ENCODE measurements at places on chromosomes 6 and 20.

- no peak for DNase-seq
These were observed 193.0 kb downstream of the GJA10 start for GRCh38 chr6:90087106-90087833.

DNA sequence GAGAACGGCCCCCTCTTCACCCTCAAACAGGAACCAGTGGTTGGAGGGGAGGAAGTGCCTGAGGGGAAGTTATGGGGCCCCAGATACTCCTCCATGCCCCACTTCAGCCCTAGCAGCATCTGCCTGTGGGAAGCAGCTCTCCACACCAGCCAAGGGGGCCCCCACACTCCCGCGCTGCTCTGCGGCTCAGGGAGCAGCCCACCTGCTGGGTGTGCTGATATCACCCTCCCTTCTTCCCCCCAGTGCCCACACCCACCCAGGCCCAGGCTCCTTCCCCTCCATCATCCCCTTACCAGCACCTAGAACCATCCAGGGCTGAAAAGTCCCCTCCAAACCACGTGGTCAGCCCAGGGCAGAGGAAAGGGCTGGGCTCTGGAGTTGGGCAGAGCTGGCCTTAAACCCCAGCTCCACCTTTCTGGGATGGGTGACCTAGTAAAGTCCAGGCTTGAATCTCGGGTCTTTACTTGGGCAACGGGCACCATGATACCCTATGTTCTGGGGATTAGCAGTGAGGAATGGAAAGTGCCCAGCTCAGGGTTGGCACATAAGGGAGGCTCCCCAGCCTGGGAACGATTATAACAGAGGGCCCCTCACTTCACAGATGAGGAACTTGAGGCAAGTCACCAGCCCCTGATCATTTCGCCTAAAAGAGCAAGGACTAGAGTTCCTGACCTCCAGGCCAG is 663 bp downstream of the LST1 start:
- DNase-seq, result no peak

- DNase-seq, result no peak
These were observed 3.5 kb downstream of the DLL1 start for GRCh38 chr6:170287371-170287876.

- DNase-seq, result no peak
These were observed 136.1 kb downstream of the PDSS2 start for GRCh38 chr6:107323133-107323785.

- no peak for DNase-seq
These were observed 408 bp downstream of the PTCHD4 start for GRCh38 chr6:48110436-48111142.

DNA sequence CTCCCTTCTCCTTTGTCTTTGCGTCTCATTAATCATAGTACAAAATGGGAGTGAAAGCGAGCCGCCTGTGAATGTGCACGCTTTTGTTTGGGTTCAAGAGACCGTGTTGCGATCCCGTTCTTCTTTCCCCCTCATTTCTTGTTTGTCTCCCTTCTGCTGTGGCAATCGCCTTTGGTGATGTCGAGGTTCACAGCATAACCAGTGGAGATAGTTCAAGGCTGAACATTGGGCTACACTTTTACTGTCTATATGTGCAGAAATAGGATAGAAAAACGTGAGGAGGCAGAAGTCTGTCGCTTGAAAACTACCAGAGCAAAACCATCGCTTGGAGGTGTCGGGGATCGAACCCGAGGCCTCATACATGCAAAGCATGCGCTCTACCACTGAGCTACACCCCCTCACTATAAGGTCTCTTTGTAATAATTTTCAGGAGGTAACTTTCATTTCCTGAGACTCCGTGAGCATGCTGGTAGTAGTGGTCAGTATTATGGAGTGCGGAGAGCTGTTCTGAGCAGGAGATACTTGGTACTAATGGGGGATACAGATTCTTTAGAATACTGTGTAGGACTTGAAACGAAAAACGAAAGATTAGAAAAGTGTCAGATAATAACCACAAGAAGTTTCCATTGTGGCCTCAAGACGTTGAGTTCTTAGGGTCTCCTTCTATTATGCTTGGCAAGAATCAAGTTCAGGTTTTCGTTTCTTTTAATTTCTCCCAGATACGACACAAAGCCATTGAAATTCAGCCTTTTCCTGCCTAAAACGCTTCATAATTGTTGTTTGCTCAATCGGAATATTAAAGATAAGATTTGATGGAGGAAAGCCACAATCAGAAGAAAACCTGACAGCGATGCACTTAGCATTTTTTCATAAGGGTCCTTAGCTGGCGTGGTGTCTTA is 106.6 kb downstream of the TRIM27 start:
- DNase-seq, result no peak

DNA sequence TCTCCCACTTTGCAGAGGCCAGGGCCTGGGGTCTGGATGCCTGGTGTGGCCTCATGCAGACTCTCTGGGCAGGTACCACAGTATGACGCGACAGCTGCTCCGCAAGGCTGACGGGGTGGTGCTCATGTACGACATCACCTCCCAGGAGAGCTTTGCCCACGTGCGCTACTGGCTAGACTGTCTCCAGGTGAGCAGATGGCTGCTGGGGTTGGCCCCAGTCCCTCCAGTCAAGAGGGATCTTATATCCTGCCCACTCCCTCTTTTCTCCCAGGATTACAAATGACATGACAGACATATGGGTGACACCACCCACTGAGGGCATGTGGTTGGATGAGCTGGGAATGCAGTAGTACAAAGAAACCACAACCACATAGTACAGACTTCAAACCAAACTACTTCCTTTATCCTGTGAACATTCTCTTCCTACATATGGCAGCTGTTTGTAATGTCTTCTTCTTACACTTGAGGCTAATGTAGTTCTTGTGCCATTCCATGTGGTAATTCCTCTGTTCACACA is 29.9 kb downstream of the RAB44 start:
- peak; percentile 61 for DNase-seq

DNA sequence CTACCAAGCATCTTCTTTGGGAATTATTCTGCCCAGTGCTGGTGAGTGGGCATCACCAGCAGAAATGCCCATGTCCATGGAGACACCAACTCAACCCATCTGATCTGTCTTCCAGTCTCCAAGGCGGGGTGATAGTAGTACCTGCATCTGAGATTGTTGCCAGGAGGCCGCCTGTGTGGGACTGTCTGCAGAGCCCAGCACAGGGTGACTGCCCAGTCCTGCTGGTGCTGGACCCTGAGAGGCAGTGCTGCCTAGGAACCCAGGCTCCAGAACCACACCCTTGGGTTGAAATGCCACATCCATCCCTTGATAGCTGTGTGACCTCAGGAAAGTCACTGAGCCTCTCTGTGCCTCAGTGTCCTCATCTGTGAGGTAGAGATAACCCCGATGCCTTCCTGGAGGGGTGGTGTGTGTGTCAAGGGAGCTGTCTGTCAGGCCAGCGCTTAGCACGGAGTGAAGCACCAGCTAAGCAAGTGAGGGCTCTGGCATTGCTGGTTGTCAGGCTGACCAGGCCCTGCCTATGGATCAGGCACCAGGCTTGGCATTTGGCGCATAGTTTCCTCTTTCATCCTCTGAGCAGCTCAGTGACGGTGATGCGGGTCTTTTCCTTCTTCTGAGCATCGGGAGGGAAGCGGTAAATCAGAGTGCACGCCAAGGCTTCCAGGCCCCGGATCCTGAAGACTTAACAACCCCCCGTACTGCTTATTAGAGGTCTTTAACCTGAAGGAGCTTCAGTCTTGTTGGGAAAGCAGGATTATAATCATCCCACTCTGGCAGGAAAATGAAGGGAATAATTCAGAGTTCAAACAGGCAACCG is 268.2 kb downstream of the CDH4 start:
- no peak for DNase-seq

GRCh38 chr6:139253656-139254055 is 38.1 kb downstream of the TXLNB start:
- DNase-seq, result no peak

- no peak for DNase-seq
These were observed 108.4 kb upstream of the MAP3K7 start for GRCh38 chr6:90695316-90695715.

GRCh38 chr6:145845557-145845956 is 31.0 kb upstream of the FBXO30 start:
- no peak for DNase-seq

DNA sequence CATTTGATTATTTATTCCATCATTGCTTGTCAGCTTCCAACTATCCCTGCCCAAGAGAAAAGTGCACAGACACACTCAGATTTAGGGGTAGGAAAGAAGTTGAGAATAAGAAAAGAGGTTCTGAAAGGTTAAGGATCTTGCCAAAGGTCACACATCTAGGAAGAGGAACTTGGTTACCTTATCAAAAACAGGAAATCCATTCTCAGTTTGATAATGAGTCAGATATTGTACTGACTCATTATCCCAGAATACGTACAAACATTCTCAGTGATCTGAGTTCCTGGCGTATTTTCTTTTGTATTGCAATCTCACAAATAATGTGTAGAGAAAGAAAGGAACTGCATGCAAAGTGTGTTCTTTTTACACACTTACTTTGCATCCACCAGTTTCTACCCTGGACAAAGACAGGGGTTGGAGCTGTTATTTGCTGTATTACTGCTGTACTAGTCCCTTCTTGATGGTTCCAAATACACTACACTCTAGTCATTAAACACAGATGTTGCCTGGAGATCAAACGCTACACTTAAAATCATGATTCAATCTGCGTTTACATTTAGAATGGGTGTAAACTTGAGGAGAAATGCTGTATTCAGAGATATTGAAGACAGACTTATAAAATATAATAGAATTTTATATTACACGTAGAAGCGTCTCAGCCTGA is 545.7 kb downstream of the PRKN start:
- no peak for DNase-seq

GRCh38 chr20:39778847-39779604 is 816.9 kb downstream of the DHX35 start:
- DNase-seq, result no peak

GRCh38 chr6:11320914-11321597 is 88.6 kb upstream of the NEDD9 start:
- DNase-seq, result no peak

- DNase-seq, result peak; percentile 6
These were observed 76.5 kb downstream of the GJA10 start for GRCh38 chr6:89970609-89971337.

DNA sequence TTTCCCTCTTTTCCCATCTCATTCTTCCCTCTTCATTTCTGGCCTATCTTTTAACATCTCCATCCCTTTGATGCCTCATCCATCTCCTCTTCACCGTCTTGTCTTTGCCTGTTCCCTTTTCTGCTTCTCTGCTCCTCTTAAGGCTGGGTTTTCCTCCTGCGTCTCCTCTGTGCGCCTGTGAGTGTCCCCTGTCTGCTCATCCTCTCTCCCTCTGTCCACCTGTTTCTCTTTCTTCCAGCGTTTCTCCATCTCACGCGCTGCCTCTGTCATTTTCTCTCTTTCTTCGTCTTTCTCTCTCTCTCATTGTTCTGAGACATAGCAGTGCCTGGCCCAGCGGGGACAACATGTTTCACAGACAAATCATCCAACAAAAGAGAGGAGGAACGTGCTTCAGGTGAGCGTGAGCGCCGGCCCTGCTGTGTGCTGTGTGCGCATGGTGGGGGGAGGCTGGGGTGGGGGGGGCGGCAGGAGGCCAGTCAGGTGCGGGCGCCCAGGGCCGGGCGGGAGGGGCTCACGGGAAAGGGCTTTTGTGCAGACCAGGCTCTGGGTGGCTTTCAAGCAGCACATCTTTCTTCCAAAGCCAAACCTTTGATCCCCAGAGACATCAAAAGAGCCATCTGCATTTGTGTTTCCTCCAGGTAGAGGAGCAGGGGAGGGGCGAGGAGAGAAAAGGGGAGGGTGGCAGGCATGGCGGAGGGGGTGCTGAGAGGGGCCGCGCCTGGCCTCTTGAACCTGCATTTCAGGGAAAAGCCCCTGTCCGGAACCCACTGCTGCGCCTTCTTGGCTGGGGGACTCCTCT is 121.3 kb downstream of the VEGFA start:
- DNase-seq, result no peak

DNA sequence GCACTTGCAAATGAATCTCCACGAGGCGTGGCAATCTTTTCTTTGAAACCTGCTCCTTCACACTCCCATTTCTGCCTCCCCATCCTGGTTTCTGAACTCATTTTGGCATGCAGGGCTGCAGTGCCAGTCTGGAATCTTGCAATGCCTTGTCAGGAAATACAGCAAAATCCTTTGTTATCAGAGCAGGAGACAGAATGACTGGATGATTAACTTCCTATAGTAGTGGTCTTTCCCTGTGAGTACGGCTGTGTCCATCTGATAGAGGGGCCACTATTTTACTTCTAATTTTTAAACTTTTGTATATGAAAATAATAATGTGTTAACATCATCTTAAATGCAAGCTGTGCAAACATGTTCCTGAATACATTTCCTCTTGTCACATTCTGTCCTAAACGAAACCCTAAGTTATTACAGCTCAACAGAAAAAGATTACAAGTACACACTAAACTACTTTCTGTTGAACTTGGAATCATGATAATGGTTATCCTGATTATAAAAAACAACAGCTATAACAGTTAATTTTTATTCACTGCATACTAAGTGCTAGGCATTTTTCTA is 140.2 kb downstream of the KIF13A start:
- no peak for DNase-seq

DNA sequence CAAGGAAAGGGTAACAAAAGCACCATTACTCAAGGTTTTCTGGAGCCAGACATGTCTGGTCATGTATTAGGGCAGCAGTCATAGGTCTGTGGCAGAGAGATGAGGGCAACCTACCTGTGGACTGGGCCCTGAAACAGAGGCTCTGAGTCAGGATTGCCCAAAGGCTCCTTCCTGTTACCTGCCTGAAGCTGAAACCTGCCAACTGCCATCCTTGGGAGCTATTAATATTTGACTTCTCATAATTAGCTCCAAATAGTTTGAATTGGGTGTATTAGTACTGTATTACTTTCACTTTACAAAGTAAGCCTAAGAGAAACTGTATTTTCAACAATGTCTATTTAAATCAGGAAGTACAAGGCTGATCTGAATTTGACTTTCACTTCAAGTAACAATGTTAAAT is 72.0 kb upstream of the TBX18 start:
- no peak for DNase-seq

DNA sequence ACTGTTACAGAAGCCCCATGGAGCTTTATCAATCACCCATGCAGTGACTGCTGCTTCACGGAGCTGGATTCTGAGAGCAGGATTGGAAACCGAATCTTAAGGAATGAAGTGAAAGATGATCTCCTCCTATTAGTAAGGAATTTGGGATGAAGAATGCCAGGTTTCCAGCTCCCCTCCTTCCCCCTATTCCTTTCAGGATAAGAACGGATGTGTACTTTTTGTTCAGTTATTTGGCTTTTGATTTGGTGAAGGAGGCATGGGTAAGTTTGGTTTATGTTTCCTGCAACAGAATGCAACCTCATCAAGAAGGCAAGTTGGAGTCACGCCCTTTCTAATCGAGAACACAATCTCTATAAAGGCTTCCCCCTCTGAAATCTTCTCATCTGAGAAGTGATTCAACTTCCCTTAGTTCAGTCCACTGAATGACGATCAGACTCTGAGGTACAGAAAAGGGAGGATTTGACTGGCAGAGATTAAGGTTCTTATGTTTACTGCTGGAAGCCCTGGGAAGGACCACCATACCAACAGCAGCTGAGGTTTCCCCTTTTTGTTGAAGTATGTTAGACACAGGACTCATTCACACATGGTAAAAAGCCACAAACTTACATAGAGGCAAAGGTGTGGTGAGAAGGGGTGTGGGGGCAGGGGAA is 5.5 kb downstream of the ELMO2 start:
- DNase-seq, result no peak

GRCh38 chr6:5308066-5308465 is 46.8 kb downstream of the FARS2 start:
- no peak for DNase-seq
